ENCODE measurements at places on chromosomes 1 and 21.

DNA sequence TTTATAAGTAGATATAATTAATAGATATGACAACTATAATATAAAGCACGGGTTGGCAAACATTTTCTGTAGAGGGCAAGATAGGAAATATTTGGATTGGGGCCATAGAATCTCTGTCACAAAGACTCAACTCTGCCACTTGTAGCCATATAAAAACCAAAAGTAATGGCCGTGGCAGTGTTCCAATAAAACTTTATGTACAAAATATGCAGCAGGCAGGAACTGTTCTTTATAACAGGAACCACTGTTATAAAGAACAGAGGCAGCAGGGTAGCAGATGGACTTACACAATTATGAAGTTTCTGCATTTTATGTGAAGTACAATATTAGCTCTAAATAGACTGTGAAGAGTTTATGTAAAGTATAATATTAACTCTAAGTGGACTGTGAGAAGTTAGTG, 16.9 kb upstream of the QSOX1 start:
- DNase-seq, result no peak

DNA sequence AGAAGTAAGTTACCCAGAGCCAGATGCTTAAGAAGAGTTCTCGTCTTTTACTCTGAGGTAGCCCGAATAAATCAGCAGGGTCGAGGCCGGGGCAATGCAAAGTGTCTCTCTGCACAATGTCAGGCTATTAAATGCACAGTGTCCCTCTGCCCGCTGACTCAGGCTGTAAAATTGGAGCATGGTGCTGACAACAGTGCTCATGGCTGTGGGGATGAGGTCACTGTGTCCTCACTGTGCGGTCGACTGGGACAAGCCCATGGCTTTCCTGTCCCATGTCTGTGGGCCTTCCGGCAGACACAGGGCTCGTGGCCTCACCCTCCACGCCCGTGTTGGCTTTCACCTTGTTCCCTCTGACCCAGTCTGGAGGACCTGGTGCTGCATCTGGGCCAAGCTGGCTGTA, 14.6 kb upstream of the SLC2A1 start:
- DNase-seq, result no peak

DNA sequence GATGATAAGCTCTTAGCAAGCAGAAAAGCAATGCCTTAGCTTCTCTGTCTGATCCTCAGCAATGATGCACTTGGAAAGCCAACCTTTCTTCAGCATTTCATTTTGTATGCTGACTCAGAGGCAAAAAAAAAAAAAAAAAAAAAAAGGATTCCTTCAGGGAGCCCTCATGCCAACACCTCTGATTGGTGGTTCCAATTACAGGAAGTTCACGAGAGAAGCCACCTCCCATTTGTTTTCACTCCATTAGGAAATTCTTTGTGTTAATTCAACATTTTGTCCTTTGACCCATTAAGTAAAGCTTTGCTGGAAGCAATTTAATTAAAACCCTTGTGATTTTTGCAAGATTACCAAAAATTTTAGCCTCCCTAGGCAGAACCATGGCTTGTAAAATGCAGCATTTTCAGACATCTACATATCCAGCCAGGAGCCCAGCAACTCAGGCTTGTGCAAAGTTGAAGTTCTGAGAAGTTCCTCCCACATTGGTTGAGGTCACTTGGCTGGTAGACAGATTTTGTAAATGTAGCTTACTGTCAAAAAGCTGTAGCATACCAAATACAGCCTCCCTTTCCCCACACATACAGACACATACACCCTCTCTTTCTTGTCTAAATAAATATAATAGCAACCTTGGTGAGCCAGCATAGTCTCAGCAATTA, 27.1 kb upstream of the VTCN1 start:
- DNase-seq, result no peak

DNA sequence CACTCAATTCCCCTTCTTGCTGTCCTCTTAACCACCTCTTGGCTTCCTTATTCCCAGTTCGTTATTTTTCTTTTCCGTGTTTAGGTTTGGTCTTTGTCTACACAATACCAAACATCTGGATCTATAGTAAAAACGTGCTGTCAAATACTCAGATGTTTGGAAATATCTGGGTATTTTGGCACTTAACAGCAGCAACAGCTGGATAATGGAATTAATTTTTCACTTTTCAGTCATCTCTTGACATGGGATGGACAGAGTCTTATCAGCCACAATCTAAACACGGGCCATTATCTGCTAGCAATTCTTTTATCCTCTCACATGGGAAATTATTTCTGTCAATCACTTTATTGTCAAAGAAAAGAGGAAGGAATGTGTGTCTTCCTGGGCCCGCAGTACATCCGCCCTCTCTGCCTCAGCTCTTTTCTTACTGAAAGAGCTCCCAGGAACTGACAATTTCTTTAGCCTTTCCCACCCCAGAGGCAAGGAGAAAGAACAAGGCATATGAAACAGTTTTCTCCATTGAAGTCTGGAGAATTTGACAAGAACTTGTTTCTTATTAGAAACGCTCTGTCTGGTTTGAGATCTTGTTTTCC, 13.4 kb downstream of the NHLH2 start:
- DNase-seq, result no peak
